ENCODE measurements at places on chromosomes 16 and 17. TPM values are rescaled to one million over a fixed set of nuclear protein-coding genes. Genes with fewer than 3 reads are reported as not detected.
A peak's percentile ranks its signal among the peaks of the same experiment; 100 is the strongest.

KAT8 gene
- total RNA-seq: 84.3 TPM

PPL gene
- 184 TPM for total RNA-seq

ACSM2B gene
- not detected for total RNA-seq

CFDP1 gene
- total RNA-seq: 55.6 TPM

FOXL1 gene
- not detected for total RNA-seq

UMOD gene
- not detected for total RNA-seq

KRT24 gene
- total RNA-seq: not detected

SMPD3 gene
- 0.94 TPM for total RNA-seq

CYGB gene
- 1.1 TPM for total RNA-seq

IGSF6 gene
- total RNA-seq: not detected

P3H4 gene
- 26.8 TPM for total RNA-seq

CCL5 gene
- not detected for total RNA-seq

- H3K27ac ChIP-seq: no peak overlapping the region
- H3K4me1 ChIP-seq: no peaks in the 10 kb centered on the region
- DNase-seq: no peak
- H3K27me3 ChIP-seq: peaks cover 75% of the 10 kb centered on the region
- H3K36me3 ChIP-seq: no peaks in the 10 kb centered on the region
These were observed 5.5 kb upstream of the CACNG5 start for GRCh38 chr17:66829386-66829864.

DNA sequence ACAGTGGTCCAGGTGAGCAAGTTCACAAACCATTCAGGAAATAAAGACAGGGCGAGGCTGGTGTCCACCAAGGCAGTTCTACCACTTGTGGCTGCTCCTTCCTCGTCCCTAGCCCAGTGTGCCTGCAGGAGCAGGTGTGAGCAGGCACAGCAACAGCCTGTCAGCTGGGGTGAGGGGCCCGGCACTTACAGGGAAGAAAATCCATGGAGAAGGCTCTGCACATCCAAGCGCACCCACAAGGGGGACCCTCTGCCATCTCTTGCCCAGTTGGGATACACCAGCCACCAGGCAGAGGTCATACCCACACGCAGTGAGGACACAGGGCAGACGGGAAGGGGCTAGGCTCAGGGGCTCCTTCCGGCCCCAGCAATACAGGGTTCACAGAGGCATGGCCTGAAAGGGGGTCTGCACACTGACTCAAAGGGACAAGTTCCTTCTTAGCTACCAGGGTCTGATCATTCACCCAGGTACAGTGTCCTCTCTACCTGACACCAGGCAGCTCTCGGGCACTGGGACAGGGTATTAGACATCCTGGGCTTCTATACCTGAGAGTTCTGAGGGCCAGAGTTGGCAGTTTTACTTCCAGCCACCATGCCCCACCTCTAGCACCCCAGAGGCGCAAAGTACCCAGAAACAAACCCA is 27.0 kb downstream of the CDIP1 start:
- H3K27me3 ChIP-seq: no peaks in the 10 kb centered on the region
- H3K36me3 ChIP-seq: no peaks in the 10 kb centered on the region
- H3K4me1 ChIP-seq: no peaks in the 10 kb centered on the region
- no peak overlapping the region for H3K27ac ChIP-seq
- H3K4me3 ChIP-seq: no peak overlapping the region

DNA sequence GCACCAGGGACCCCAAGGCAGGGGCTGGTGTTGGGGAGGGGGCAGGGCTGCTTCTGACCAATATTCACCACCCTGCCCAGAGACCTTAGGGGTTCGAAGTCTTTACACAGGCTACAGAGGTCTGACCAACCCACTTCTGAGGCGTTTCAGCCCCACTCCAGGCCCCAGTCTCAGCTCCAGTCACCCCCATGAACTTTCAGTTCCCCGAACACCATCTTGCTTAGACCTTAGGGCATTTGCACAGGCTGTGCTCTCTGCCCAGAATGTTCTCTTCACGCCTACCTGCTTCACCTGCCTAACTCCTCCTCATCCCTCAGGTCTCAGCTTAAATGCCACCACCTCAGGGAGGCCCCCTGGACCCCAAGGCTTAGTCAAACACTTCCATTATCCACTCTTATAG is 25.8 kb upstream of the CPNE2 start:
- DNase-seq: no peak
- H3K4me1 ChIP-seq: peaks cover 4% of the 10 kb centered on the region
- no peaks in the 10 kb centered on the region for H3K36me3 ChIP-seq

GRCh38 chr17:77288115-77288619 is 147.4 kb downstream of the SEC14L1 start:
- DNase-seq: peak; percentile 48
- H3K27me3 ChIP-seq: no peaks in the 10 kb centered on the region
- H3K27ac ChIP-seq: peak overlapping the region; percentile 99
- no peaks in the 10 kb centered on the region for H3K36me3 ChIP-seq
- H3K4me1 ChIP-seq: peaks cover 66% of the 10 kb centered on the region

DNA sequence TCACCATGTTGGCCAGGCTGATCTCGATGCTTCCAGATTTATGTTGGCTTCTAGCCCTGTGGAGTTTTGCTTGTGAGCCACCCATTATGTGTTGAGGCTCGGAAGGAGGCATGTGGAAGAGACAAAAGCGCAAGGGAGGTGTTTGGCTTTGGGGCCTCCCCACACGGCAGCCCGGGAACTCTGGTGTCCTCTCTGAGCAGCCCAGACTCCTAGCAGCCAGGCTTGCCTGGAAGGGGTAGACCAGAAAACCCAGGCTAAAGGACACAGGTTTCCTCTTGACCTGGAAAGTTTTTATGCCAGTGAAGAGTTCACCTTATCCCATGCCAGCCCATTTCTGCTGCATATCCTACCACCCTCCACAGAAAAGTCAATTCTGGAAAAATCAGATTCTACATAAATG is 21.0 kb downstream of the SDR42E2 start:
- no peak overlapping the region for H3K4me3 ChIP-seq
- peaks cover 10% of the 10 kb centered on the region for H3K27me3 ChIP-seq
- DNase-seq: no peak
- no peaks in the 10 kb centered on the region for H3K36me3 ChIP-seq

- no peaks in the 10 kb centered on the region for H3K4me1 ChIP-seq
- H3K4me3 ChIP-seq: no peak overlapping the region
These were observed 1.5 kb downstream of the TPSG1 start for GRCh38 chr16:1223355-1224214.

- DNase-seq: no peak
- peak overlapping the region; percentile 64 for H3K4me3 ChIP-seq
- H3K36me3 ChIP-seq: no peaks in the 10 kb centered on the region
- H3K27me3 ChIP-seq: no peaks in the 10 kb centered on the region
These were observed 430 bp downstream of the AMFR start for GRCh38 chr16:56424791-56425438.

- no peaks in the 10 kb centered on the region for H3K4me1 ChIP-seq
- peaks cover 6% of the 10 kb centered on the region for H3K27me3 ChIP-seq
- DNase-seq: no peak
- no peak overlapping the region for H3K4me3 ChIP-seq
- no peak overlapping the region for H3K27ac ChIP-seq
These were observed 61.2 kb upstream of the TOM1L1 start for GRCh38 chr17:54839447-54839846.

GRCh38 chr17:7184091-7184488 is 4.9 kb upstream of the ASGR1 start:
- 0 out of 2 replicates have a peak, but pooled peaks cover 3% of the 10 kb centered on the region for H3K4me1 ChIP-seq
- H3K4me3 ChIP-seq: no peak overlapping the region
- no peaks in the 10 kb centered on the region for H3K36me3 ChIP-seq
- DNase-seq: no peak
- no peak overlapping the region for H3K27ac ChIP-seq
- no peaks in the 10 kb centered on the region for H3K27me3 ChIP-seq

DNA sequence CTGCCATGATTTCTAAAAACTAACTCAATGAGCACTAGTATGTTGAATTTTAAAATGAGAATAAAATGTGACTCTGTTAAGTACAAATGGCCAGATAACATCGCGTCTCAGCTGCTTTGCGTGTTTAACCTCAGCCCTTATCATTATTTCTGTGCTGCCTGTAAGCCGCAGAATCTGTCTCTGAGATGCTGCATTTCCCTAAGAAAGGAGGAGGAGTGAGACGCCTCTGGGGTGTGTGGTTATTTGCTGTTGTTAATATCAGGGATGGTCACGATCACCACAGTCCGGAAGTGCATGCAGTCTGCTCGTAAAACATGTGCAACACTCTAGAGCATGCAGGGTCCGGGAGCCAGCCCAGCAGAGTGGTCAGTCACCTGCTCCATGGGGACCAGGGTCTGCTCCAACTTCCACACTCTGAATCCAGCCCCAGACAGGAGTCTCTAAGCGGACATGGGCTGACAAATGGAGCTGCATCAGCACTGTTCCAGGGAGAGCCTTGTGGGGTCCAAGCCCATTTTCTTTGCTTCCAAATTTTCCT is 342.5 kb downstream of the MAF start:
- no peak overlapping the region for H3K4me3 ChIP-seq
- H3K36me3 ChIP-seq: no peaks in the 10 kb centered on the region
- H3K27me3 ChIP-seq: peaks cover 25% of the 10 kb centered on the region
- no peaks in the 10 kb centered on the region for H3K4me1 ChIP-seq
- no peak overlapping the region for H3K27ac ChIP-seq
- DNase-seq: no peak

DNA sequence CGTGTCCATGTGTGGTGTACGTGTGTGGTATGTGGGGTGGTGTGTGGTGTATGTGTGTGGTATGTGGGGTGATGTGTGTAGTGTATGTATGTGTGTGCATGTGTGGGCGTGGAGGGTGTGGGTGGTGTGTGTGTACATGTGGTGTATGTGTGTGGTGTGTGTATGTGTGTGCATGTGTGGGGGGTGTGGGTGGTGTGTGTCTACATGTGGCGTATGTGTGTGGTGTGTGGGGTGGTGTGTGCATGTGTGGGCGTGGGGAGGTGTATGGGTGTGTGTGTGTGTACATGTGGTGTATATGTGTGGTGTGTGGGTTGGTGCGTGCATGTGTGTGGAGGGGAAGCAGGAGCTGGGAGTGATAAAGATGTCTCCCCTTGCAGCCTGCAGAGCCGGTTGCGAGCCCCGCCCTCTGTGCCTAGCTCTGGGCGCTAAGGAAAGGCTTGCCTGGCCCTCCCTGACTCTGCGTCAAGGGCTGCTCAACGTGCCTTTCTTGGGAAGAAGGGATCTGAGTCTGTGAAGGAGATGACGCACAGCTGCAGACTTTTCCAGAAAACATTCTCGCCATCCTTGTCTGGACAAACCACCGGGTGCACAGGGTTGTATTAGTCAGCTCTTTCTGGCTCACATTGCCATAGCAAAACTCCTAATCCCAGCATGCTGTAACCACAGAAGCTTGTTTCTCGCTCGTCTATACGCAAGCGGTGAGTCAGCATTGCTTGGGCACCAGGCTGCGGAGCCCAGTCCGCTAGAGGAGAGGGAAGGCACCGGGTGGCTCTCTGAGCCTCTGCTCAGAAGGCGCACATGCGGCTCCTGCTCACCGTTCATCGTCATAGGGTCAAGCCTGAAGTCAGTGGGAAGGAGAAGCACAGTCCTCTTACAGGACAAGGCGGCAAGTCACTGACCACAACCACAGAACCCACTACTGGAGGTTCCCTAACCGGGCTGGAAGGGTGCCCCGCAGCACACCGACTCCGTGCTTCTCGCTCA is 2.0 kb upstream of the CD300H start:
- H3K4me1 ChIP-seq: no peaks in the 10 kb centered on the region
- no peaks in the 10 kb centered on the region for H3K36me3 ChIP-seq
- H3K27ac ChIP-seq: no peak overlapping the region

DNA sequence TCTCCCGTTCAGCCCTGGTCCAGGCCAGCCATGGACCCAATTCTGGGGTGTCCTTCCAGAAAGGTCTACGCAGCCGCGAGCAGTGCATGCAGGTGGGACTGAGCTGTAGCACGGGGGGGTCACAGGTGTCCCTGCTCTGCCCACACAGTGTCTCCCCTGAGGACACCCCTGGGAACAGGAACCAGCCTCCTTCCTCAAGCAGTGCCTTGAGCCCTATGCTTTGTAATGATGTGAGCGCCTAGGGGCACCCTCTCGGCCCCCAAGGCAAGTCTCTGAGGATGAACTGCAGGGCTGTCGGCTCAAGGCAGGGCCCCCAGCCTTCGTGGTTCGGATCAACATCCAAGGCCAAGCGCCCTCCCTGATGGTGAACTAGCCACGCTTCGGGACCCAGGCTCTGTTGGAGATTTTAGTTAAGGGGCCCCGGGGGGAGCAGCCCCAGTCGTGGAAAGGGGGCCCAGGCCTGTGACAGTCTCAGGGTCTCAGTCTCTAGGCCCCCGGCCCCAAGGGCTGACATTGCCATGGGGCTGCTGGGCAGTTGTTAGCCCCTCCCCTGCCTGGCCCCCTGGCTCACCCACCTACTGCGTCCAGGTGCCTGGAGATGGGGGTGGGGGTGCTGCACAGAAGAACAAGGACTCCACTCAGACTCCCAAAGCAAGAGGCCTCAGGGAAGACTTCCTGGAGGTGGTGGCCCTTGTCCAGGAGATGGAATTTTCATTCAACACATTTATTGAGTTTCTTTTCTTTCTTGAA is 2.3 kb downstream of the IL17C start:
- no peaks in the 10 kb centered on the region for H3K36me3 ChIP-seq
- H3K4me1 ChIP-seq: no peaks in the 10 kb centered on the region
- no peak for DNase-seq
- 0 out of 2 replicates have a peak, but pooled peaks cover 5% of the 10 kb centered on the region for H3K27me3 ChIP-seq
- no peak overlapping the region for H3K27ac ChIP-seq
- H3K4me3 ChIP-seq: no peak overlapping the region

GRCh38 chr16:2919511-2920255 is 8.0 kb downstream of the FLYWCH1 start:
- peaks cover 18% of the 10 kb centered on the region for H3K4me1 ChIP-seq
- DNase-seq: peak; percentile 57
- no peak overlapping the region for H3K4me3 ChIP-seq
- no peak overlapping the region for H3K27ac ChIP-seq
- no peaks in the 10 kb centered on the region for H3K27me3 ChIP-seq

DNA sequence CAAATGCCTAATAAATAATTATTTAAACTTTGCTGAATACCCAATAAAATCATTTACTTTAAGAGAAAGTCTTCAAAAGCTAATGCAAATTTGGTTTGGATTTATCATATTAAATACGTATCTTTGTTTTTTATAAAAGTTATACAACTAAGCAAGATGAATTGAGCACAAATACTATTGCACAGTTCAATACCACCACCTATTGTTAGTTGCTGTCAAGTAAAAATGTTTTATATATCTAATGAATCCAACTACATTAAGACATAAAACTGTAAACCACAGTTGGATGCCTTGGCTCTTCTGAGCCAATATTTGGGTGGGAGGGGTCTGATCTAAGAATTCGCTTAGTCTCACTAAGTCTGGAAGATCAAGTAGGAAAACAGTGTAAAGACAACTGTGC is 7.7 kb downstream of the FBXL20 start:
- DNase-seq: no peak
- H3K4me1 ChIP-seq: no peaks in the 10 kb centered on the region
- H3K36me3 ChIP-seq: no peaks in the 10 kb centered on the region
- H3K27ac ChIP-seq: no peak overlapping the region

GRCh38 chr16:82681592-82681991 is 54.8 kb downstream of the CDH13 start:
- H3K27ac ChIP-seq: no peak overlapping the region
- no peak for DNase-seq
- H3K4me3 ChIP-seq: no peak overlapping the region
- no peaks in the 10 kb centered on the region for H3K4me1 ChIP-seq
- H3K27me3 ChIP-seq: peaks cover 16% of the 10 kb centered on the region

Measured in PC-9 (cell line).